ENCODE measurements at places on chromosomes 12 and 14.

DNA sequence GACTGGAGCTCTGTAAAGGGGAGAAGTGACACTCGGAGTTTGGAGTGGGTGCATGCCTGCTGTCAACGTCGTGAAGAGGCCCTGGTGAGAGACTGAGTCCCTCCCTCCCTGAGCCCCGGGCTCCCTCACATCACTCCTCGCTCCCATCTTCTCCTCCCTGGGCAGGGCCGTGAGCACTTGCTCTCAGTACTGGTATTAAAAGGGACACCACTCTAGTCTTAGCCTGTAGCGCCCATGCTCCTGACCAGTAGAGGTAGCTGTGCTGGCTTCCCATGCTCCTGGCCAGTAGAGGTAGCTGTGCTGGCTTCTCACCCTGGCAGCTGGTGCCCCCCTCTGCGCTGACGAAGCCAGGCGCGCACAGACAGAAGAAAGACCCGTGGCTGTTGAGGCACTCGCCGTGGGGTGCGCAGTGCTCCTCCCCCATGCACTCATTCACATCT is 14.7 kb downstream of the ISCA2 start:
- DNase-seq, result no peak

- no peak for DNase-seq
These were observed 41.7 kb downstream of the RASSF9 start for GRCh38 chr12:85794531-85794930.

DNA sequence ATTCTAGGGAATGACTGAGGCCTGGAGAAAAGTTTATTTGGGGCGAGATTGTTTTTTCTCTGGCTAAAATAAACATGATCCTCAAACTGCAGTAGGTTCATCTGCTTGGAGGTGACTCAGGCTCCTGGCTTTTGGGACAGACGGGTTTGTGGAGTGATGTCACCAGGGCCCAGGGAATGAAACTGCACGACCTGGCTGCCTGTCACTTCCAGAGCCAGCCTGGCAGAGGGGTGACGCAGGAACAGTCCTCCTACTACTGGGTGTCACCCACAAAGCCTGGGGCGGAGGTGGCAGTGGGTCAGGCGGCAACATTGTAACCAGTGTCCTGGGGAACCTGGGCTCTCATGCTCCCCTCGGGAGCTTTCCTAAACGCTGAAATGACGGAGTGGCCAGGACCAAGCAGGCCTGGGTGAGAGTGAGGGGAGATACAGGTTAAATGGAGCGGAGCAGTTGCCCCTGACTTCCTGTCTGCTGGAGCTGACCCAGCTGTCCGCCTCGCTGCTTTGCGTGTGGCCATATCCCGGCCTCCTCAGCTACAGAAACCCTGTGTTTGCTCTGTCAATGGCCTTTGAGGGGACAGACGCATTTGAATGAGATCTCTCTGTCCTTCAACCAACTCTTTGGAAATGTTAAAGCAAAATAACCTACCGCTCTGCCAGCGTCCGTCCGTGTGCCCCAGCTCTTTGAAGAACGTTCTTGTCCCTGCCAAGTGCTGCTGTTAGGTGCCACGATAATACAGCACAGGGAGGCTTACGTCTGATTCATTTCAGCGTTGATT is 6.5 kb downstream of the HIP1R start:
- no peak for DNase-seq

DNA sequence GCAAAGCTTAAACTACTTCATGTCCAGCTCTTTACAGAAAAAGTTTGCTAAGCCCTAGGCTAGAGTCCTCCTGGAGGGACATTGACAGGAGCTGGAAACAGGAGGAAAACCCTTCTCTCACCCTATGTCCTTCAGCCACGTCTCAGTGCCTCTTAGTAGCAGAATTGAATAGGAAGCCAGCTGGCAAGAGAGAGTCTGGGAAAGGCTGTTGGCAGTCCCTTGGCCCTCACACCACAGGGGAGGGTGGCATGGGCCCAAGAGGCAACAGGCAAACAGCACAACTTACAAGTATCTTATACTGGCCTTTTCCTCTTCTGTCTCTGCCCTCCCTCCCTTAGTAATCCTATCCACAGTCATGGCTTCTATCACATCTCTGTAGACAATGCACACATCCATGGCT is 27.7 kb upstream of the DHRS2 start:
- no peak for DNase-seq

- DNase-seq, result no peak
These were observed 104.9 kb upstream of the FKBP4 start for GRCh38 chr12:2689879-2690278.

DNA sequence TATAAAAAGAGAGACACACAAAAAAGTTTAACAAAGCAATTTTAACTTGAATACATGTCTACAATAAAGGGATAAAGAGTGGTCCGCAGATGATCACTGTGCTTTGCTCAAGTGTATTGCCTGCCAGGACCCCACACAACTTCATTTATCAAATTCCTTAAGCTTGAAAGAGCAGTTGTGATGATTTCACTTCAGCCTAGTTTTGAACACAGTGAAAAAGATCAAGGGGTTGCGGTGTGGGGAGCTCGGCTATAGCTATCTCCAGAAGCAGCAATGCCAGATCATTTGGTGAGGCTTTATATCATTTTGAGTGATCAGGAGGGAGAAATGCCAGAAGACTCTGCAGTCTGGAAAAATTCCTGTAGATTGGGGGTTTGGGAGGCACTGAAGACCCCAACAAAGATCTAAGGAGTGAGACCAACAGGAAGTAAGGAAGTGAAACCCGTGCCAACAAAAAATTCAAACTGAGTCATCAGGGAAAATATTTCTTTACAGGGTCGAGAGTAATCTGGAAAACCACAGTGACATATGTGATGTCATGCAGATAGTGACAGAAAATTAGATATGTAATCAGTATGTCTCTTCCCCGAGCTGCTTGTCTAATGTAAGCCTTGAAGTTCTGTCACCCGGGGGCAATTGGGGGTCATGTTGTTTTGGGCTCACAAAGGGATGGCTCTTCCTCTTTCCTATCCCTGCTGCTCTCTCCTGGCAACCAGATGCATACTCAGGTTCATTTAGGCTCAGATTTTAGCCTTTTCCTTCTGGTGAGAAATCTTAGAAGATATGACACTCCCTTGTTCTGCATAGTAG is 221.8 kb downstream of the MSRB3 start:
- no peak for DNase-seq

DNA sequence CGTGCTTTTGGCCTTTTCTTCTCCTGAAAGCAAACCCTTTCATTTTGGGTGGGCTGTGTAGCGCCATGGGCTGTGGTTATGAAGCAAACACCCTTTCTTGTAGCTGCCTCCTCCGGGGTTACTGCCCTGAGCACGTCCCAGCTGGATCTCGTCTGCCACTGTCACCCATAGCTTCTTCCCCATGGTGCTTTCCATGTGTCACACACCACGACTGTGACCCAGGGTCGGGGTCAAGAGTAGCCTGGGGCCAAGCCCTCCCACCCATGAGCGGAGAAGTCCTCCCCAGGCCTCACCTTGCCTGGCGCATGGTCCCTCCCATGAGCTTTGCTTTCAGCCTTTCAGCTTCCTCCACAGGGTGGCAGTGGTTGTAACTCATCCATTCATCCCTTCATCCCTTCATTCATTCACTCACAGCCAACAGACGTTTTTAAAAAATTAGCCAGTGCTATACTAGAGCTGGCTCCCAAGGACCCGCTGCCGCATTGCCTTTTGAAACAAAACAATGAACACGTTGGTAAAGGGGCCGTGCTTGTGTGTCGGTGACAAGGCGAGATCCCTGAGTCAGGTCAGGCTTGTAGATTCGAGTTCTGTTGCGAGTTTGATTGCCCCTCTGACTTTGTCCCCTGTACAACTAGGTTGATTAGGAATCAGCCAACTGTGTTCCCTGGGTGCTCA is 29.5 kb downstream of the MEG3 start:
- DNase-seq, result no peak

GRCh38 chr12:22103418-22103817 is 57.4 kb downstream of the CMAS start:
- no peak for DNase-seq

DNA sequence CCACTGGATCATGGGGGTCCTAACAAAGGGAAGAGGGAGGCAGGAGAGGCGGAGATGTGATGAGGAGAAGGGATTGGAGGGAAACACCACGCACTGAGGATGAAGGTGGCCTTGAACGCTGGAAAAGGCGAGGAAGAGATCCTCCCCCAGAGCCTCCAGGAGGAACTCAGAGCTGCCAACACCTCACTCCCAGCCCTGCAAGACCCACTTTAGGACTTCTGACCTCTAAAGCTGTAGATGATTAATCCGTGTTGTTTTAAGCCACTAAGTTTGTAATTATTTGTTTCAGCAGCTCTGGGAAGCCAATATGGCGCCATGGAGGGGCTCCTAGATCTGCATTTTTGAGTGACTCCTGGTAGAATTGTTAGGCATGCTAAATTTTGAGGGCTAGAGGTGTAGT is 74.6 kb upstream of the CEP83 start:
- no peak for DNase-seq

DNA sequence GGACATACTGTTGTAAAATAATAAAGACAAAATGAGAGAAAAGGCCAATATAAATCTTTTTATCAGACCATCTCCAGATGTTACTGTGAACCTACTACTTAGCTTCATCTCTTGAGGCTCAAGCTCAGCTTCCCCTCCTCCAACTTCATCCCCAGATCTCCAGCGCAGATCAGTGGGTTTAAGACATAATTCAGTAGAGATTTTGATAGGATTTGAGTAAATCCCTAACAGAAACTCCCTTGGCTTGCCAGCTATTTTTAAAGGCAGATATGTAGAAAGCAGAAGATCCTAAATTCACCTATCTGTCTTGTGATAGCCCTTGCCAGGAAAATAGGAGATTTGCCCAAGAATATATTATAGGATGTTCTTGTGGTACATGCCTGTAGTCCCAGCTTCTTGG is 236.7 kb downstream of the FBXL14 start:
- no peak for DNase-seq

DNA sequence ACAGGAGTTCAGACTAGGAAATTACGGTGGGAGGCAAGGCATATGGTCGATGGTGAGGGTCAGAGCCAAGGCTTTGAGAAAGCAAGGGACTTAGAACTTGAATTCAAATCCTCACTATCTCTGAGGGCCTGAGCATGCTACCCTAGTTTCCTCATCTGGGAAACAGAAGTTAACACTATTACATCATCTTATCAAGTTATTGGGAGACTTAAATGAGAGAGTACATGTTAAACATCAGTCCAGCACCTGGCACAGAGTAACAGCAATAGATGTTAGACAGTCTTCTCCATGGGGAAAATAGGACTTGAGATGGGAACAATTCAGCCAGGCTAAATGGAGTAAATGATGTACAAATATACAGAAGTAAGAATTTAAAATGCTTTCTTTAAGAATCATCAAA is 38.5 kb downstream of the SLC38A1 start:
- no peak for DNase-seq

GRCh38 chr12:106740818-106741217 is 33.7 kb upstream of the RIC8B start:
- DNase-seq, result no peak

GRCh38 chr14:61140872-61141271 is 140.3 kb downstream of the TMEM30B start:
- no peak for DNase-seq

- no peak for DNase-seq
These were observed 336.4 kb upstream of the E2F7 start for GRCh38 chr12:77401770-77402081.

DNA sequence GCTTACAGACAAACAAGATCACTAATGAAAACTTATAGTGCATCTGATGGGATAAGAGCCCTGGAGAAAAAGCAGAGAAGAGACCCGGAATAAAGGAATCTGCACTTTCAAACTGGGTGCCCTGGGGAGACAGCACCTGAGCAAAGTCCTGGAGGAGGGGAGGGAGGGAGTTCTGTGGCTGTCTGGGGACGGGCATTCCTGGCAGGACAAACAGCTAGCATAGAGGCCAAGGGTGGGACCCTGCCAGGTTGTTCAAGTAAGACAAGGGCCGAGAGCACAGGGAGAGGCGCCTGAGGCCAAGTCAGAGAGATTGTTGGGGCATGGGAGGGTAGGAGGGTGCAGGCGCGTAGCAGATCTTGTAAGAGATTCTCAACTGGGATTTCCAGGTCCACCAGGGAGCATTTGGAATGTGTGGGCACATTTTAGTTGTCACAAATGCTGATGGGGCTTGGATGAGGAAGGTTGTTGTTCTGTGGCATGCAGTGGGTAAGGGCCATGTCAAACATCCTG is 14.2 kb downstream of the IQSEC3 start:
- DNase-seq, result no peak

DNA sequence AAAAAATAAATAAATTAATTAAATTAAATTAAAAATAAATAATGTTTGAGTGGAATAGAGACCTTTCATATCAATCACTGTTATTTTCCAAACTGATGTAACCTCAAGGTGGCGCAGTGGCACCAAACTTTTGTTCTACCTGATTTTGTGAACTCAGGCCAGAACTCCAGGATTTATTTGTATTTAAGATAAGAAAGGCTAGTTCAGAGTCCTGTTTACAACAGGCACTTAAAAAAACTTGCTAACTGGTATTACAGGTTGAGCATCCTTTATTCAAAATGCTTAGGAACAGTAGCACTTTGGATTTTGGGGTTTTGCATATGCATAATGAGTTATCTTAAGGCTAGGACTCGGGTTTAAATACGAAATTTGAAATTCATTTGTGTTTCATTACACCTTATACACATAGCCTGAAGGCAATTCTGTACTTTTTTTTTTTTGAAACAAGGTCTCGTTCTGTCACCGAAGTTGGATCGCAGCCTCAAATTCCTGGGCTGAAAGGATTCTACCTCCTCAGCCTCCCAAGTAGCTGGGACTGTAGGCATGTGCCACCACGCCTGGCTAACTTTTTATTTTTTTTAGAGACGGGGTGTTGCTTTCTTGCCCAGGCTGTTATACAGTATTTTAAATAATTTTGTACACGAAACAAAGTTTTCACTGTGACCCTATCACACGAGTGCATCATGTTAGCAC is 32.4 kb downstream of the YY1 start:
- DNase-seq, result no peak

DNA sequence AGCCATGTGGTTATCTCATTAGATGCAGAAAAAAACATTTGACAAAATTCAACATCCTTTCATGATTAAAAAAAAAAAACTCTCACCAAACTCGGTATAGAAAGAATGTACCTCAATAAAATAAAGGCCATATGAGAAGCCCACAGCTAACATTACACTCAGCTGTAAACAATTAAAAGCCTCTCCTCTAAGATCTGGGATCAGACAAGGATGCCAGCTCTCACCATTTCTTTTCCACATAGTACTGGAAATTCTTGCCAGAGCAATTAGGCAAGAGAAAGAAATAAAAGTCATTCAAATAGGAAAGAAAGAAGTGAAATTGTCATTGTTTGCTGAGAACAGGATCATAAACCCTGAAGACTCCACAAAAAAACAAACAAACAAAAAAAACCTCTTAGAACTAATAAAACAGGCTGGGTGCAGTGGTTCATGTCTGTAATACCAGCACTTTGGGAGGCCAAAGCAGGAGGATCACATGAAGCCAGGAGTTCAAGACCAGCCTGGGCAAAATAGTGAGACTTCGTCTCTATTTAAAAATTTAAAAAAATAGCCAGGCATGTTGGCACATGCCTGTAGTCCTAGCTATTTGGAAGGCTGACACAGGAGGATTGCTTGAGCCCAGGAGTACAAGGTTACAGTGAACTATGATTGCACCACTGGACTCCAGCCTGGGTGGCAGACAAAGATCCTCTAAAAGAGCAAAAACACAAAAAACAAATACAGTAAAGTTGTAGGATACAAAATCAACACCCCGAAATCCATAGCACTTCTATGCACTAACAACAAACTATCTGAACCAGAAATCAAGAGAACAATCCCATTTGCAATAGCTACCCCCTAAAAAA is 114.4 kb downstream of the FOXA1 start:
- DNase-seq, result no peak

GRCh38 chr14:32542507-32542906 is 213.4 kb downstream of the AKAP6 start:
- DNase-seq, result no peak
